NCI-H1048 (cell line): ENCODE measurements at places on chromosomes 6 and 20.

GRCh38 chr20:49750611-49751396, 37.1 kb upstream of the B4GALT5 start:
- DNase-seq: no peak

- no peak for DNase-seq
These were observed 26.2 kb downstream of the SLC16A10 start for GRCh38 chr6:111113336-111114086.

DNA sequence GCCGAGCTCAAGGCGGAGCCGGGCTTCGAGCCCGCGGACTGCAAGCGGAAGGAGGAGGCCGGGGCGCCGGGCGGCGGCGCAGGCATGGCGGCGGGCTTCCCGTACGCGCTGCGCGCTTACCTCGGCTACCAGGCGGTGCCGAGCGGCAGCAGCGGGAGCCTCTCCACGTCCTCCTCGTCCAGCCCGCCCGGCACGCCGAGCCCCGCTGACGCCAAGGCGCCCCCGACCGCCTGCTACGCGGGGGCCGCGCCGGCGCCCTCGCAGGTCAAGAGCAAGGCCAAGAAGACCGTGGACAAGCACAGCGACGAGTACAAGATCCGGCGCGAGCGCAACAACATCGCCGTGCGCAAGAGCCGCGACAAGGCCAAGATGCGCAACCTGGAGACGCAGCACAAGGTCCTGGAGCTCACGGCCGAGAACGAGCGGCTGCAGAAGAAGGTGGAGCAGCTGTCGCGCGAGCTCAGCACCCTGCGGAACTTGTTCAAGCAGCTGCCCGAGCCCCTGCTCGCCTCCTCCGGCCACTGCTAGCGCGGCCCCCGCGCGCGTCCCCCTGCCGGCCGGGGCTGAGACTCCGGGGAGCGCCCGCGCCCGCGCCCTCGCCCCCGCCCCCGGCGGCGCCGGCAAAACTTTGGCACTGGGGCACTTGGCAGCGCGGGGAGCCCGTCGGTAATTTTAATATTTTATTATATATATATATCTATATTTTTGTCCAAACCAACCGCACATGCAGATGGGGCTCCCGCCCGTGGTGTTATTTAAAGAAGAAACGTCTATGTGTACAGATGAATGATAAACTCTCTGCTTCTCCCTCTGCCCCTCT, 1.1 kb downstream of the CEBPB start:
- DNase-seq: no peak

DNA sequence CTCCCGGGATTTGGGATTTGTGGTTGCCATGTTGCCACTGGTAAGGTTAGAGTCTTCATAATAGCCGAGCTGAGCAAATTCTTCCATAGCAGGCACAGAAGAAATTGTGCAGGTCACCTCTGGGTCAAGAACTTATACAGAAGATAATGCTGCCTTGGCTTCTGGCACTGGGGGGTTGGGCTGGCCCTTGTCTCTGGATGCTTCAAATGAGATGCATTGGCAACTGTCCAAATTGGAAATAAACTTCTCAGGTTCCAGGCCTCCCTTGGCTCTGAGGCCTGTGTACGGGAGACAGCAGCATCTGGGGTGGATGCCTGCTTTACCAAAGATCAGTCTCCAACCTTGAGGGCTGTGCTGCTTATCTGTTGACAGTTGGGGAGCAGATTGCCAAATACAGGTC, 26.2 kb downstream of the MYO6 start:
- DNase-seq: no peak

DNA sequence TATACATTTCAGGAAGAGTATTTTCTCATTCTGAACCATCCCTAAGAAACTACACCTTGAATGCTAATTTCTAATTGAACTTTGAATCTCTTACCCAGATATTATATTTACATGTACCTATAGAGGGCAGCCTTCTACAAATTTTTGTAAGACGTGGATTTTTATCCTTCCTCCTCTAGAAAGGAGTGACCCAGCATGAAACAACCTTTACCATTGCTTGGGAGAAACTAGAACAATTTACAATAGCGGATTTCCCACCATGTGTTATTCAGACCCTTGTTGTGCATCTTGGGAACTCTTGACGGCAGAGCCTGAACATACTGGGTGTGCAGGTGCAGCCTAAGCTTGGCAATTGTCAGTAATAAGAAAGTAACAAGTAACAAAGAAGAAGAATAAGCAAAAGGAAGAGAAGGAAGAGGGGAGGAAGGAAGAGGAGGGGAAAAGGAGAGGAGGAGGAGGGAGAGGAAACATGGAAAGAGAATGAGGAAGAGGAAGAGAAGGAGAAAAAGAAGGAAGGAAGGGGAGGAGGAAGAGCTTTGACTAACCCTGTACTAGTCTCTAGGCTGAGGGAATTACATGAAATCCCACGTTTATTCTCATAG, 10.8 kb upstream of the TAAR1 start:
- DNase-seq: peak; percentile 38

DNA sequence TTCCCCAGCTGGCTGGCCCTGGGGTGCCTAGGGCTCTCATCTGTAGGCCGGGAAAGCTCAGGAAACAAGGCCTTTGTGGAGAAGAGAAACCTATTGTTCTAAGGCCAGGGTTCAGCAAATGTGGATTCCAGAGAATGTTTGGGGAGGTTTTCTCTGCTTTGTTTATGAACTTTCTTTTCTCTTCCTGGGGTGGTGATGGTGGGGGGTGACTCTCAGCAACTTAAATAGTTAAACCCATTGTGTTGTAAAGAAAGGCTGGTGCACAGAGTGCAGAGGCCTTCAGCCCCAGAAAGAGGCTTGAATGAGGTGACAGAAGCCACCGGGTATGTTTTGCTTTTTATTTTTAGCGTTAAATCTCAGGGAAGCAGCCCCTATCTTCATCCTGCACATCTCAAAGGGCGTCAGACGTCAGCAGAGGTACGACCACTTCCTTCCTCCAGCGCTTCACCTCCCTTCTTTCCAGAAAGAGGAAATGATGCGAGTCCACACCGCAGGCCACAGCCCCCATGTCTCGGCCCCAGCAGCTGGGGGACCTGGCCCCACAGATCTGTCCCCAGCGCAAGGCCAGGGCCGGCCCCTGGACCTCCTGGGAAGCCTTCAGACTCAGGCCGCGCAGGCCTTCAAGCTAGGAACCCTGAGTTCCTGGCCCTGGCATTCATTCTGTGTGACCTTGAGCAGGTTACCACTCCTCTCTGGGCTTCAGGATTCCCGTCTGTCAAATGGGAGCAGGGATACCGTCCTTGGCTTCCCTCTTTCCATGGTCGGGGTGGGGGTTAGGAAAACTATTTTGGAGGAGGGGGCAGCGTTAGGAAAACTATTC, 605 bp upstream of the PPP1R16B start:
- no peak for DNase-seq

GRCh38 chr20:16175322-16175961, 397.8 kb downstream of the KIF16B start:
- DNase-seq: no peak

- no peak for DNase-seq
These were observed 33.4 kb downstream of the HSF2 start for GRCh38 chr6:122432816-122433215.

DNA sequence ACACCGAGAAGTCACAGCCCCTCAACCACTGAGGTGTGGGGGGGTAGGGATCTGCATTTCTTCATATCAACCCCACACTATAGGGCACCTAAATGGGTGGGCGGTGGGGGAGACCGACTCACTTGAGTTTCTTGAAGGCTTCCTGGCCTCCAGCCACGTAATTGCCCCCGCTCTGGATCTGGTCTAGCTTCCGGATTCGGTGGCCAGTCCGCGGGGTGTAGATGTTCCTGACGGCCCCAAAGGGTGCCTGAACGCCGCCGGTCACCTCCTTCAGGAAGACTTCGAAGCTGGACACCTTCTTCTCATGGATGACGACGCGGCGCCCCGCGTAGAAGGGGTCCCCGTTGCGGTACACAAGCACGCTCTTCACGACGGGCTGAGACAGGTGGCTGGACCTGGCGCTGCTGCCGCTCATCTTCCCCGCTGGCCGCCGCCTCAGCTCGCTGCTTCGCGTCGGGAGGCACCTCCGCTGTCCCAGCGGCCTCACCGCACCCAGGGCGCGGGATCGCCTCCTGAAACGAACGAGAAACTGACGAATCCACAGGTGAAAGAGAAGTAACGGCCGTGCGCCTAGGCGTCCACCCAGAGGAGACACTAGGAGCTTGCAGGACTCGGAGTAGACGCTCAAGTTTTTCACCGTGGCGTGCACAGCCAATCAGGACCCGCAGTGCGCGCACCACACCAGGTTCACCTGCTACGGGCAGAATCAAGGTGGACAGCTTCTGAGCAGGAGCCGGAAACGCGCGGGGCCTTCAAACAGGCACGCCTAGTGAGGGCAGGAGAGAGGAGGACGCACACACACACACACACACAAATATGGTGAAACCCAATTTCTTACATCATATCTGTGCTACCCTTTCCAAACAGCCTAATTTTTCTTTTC, at the start of gene DCDC2:
Gene DCDC2, minus strand, starts transcription at position 724 of the 883 bp plus-strand sequence. Its CDS starts 309 bp downstream, at position 415.
- peak; percentile 67 for DNase-seq

- DNase-seq: no peak
These were observed 34.5 kb upstream of the HLA-A start for GRCh38 chr6:29907637-29908340.

DNA sequence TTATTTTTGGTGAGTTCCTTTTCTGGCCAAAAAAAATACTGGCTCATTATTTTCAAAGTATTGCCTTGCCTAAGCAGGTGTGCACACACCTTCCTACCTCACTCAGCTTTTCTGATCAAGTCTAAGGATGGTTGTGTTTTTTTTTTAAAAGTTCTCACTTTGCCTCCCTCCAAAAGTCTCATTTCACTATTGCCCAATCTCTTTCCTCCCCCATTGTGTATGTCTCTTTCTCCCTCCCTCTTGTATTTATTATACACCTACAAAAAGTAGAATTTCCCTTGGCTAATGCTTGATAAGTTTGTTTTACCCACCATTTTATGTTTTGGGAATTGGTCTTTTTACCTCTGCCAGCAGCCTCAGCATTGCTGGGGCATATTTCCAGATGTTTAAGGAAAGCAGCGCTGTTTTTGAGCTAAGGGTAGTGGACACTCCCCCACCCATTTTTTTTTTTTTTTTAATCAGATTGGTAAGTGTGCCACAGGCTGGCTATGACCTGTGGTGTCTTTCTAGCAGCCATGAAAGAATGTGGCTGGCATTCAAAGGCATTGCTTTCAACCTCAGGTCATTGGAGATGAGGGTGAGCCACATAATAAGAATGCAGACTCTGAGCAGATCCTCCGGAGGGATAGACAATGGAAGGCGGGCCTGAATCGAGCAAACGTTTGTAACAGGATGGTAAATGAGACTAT, 668.6 kb downstream of the UTRN start:
- no peak for DNase-seq

DNA sequence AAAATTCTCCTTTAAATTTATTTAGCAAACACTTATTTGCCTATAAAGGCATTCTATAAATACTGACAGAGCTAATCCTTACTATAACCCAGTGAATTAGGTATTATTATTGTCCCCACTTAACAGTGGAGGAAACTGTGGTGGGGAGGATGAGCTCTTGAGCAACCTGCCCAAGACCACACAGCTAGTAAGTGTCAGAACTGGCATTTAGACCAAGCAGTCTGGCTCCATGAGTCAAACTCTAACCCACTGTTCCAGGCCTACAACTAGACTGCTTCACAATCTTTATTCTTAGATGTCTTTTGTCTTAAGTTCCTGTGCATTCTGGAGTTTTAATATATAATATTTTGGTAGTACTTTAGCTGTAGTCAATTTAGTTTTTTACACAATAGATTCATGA, 530.8 kb downstream of the BCKDHB start:
- no peak for DNase-seq

DNA sequence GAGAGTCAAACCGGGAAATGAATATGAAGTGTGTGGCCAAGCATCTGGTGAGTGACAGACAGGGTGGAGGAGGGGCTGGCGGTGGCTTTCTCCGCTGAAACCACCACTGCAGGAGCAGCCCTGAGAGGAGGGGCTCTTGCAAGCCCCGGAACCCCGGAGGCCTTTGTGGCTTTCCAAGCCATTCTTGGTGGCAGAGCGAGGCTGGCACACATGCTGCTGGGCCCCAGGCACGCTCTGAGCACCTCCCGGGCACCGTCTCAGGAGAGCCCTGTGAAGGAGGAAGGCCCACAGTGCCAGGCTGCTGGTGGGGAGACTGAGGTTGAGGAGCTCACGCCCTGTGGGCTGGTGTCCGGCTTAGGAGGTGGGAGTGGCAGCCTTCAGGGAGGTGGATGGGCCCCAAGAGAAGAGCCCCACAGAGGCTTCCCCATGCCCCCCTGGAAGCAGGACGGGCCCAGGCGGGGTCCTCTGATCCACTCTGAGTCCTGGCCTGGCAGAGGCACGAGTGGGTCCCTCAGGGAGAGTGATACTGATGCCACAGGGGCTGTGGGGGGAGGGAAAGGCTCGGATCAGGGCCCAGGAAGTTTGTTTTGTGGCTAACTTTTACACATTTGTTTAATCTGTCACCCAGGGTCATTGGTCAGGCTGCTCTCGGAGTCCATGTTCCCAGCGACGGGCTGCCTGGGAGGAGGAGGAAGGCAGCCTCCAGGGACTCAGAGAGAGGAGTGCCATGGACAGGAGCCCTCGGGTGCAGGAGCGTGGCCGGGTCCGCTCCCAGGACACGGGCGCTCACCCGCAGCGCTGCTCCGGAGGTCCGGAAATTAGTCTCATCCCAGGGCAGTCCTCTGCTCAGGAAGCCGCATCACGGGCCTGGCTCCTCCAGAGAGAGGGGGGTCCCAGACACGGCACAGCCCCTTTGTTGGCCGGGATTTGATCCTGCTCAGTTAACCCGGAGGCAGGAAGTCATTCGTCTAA, 170.7 kb downstream of the ERMARD start:
- DNase-seq: no peak

- no peak for DNase-seq
These were observed 70.7 kb downstream of the PDE7B start for GRCh38 chr6:135922174-135922573.

DNA sequence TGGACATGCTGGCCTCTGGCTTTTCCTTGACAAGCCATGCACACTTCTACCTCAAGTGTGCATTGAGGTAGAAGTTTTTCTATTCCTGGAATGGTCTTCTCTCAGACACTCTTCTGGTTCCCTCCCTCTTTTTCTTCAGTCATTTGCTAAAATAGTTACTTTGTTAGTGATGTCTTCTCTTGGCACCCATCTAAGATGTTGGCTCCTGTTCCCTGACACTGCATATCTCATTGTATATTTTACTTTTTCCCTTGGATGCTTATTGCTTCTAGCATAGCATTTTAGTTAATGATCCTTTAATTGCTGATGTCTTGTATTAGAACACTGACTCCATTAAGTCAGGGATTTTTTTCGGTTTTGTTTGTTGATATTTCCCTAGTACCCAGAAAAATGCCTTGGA, 758.7 kb upstream of the NRSN1 start:
- DNase-seq: no peak

GRCh38 chr6:79597155-79597554, 34.0 kb upstream of the SH3BGRL2 start:
- DNase-seq: no peak

GRCh38 chr6:67916399-67916798, 718.7 kb upstream of the ADGRB3 start:
- no peak for DNase-seq
